Substantia nigra (tissue), 51 donors: ENCODE measurements at places on chromosomes 2 and 18.

- DNase-seq, result no peak
Measured at GRCh38 chr2:149290662-149291061, 39.7 kb upstream of the LYPD6 start.

GRCh38 chr2:201263779-201264178, 3.4 kb downstream of the CASP8 start:
- no peak for DNase-seq

- no peak for DNase-seq
Measured at GRCh38 chr2:158513841-158514240, 57.1 kb downstream of the PKP4 start.

- no peak for DNase-seq
Measured at GRCh38 chr2:29949042-29949441, 27.7 kb upstream of the ALK start.

GRCh38 chr2:33291278-33292013, 185.0 kb upstream of the RASGRP3 start:
- no peak for DNase-seq

GRCh38 chr2:174636987-174637386, 39.4 kb upstream of the WIPF1 start:
- no peak for DNase-seq
